ENCODE measurements at places on chromosomes 3 and 15. TPM values are rescaled to one million over a fixed set of nuclear protein-coding genes. Genes with fewer than 3 reads are reported as not detected.

ZNF385D gene
- 0.43 TPM for total RNA-seq

EXD1 gene
- total RNA-seq, result not detected

CHDH gene
- 9.2 TPM for total RNA-seq

ACP3 gene
- total RNA-seq, result not detected

ADCY5 gene
- 2.7 TPM for total RNA-seq

FAM107A gene
- 0.22 TPM for total RNA-seq

CD96 gene
- not detected for total RNA-seq

DUOXA2 gene
- not detected for total RNA-seq

SOX14 gene
- not detected for total RNA-seq

PLAAT1 gene
- 2.1 TPM for total RNA-seq

OSTN gene
- not detected for total RNA-seq

PPP1R14D gene
- not detected for total RNA-seq

AGBL1 gene
- not detected for total RNA-seq

SV2B gene
- not detected for total RNA-seq

A4GNT gene
- not detected for total RNA-seq

PRICKLE2 gene
- 2.5 TPM for total RNA-seq

DOCK3 gene
- 0.43 TPM for total RNA-seq

PLIN1 gene
- total RNA-seq, result 0.06 TPM

POPDC2 gene
- 0.06 TPM for total RNA-seq

DNAH12 gene
- not detected for total RNA-seq

Data from epithelial cell of proximal tubule (primary cell).